ENCODE measurements at places on chromosomes 5 and 9.

- no peak for DNase-seq
These were observed 30.5 kb downstream of the ZNF618 start for GRCh38 chr9:113906411-113907110.

GRCh38 chr5:110354311-110354710, 372.2 kb downstream of the TMEM232 start:
- DNase-seq = no peak

GRCh38 chr5:178206166-178207101, 2.1 kb downstream of the HNRNPAB start:
- no peak for DNase-seq

- no peak for DNase-seq
These were observed 25.6 kb upstream of the GTF3C5 start for GRCh38 chr9:133004999-133005760.

- DNase-seq = no peak
These were observed 109.8 kb downstream of the GALNT10 start for GRCh38 chr5:154300207-154300883.

- no peak for DNase-seq
These were observed 418.3 kb downstream of the HCN1 start for GRCh38 chr5:45277860-45278259.

DNA sequence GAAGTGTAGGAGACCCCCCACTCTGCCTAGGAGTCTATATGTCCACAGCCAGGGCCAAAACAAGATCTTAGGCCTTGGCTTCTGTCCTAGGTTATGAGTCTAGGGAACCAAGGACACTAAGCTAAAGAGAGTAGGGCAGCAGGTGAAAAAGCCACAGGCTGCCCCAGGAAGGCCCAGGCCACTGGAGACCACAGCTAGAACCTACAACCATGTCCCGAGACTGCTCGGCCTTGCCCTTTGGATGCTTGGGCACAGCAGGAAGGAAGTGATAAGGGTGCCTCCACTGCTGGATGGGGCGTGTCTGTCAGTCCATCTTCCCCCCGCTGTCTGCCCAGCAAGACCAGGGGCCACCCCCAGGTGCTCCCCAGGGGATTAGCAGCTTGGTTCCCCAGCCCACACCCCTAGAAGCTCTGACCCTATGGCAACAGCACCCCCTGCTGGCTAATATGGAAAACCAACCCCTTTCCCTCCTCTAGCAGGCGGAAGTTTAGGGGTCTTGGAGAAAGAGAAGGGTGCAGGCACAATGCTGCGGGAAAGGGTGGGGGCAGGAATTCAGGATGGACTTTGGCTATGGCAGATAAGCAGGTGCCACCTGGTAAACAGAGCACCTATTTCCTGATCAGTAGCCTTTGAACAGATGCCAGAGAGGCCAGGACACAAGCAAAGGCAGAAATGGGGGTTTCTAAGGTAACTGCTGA, 10.5 kb upstream of the IRF1 start:
- DNase-seq = peak; percentile 72

- no peak for DNase-seq
These were observed 473.2 kb downstream of the ENC1 start for GRCh38 chr5:74167206-74167929.

GRCh38 chr5:89313804-89314588, 431.0 kb upstream of the MEF2C start:
- DNase-seq = no peak

- no peak for DNase-seq
These were observed 3.2 kb upstream of the TMEM268 start for GRCh38 chr9:114607671-114608524.

GRCh38 chr5:132238169-132238744, 10.6 kb upstream of the P4HA2 start:
- DNase-seq = peak; percentile 73

GRCh38 chr9:89410641-89411350, 87.1 kb downstream of the SEMA4D start:
- no peak for DNase-seq

DNA sequence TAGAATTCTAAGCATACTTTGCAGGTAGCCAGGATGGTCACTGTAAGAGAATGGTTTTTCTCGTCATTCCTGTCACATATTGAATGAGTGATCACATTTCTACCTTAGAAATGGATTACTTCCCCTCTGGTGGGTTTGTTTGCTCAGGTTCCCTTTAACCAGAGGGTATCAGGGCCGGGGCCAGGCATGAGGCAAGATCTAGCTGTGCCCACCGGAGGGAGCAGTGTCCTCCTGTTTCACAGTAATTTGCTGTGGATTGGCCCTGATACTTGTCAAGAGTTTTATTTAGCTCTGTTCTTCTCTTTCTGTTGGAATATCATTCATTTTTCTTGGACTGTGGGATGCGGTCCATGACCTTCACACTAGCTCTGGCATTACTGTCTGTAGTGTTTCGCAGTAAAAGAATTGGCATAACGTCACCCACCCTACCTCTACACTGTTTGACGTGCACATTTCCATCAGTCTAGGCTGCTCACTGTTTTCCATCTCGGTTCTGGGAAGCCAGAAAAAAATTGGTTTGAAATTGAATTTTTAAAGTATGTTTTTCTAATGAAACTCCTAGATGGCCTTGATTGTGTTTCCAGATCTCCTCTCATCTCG, 42.4 kb upstream of the ZBED3 start:
- no peak for DNase-seq

DNA sequence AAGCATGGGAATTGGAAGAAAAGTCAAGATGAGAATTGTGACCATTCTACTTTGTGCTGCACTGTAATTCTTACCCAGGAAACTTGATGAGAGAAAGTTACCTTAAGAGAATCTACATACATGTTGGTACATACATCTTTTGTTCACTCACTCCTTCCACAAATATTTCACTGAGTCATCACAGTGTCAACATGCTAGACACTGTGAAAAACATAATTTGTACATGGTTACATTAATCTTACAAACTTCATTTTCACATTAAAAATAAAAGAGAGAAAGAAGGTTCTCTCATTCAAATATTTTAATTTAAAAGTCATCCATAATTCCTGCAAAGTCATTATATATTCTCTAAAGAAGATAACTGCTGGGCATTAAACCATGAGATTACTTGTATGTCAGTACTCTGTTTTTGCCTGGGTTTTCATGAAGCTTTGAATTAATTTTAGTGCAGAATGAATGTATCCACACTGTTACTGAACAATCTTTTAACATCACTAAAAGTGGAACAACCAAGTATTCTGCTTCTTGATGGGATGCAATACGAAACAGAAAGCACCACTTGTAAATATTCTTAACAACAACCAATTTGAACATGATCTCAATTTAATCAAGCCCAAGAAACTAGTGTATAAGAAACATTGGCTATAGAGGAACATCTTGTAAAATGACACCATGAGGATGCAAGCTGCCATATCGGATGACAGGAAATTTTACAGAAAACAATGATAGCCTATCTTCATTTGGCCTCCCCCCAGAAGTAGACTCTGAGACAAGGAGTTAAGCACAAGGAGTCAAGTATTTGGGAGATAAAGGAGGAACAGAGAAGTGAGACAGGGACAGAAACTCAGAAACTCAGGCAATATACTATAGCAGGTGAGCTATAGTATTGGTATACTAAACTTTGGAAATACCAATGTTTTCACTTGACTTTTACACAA, 28.4 kb downstream of the ERP44 start:
- no peak for DNase-seq

- no peak for DNase-seq
These were observed 48.3 kb upstream of the TRAF1 start for GRCh38 chr9:120974921-120975320.

DNA sequence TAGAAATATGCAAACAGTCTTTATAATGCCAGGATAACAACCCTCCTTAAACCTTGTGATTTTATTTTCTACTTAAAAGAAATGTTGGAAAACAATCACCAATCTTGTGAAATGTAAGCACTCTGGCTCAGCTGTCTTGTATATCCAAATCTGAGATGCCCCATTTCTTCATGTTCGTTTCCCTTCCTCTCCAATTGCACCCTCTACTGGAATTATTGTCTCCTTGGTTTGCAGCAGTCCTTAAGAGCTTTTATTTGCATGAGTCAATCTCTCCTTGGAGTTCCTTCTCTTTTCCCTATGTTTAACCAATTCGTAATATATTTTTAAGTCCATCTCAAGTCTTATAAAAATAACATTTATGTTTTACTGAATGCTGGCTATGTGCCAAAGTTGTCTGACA, 362.0 kb upstream of the CDH10 start:
- DNase-seq = no peak

- DNase-seq = no peak
These were observed 33.4 kb upstream of the CDC42SE2 start for GRCh38 chr5:131230406-131230805.

GRCh38 chr5:175738126-175738525, 80.3 kb downstream of the HRH2 start:
- no peak for DNase-seq

DNA sequence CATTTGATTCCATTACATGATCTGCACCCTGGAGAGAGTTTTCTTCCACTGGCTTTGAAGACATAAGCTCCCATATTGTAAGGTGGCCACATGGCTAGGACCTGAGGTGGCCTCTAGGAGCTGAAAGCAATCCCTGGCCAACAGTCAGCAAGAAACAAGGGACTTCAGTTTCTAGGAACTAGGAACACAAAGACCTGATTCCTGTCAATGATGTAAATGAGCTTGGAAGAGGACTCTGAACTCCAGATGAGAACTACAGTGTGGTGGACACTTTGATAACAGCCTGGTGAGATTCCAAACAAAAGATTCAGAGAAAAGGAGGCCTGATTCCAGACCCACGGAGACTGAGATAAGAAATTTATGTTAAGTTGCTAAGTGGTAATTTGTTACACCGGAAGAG, 129.0 kb downstream of the MCTP1 start:
- DNase-seq = no peak

DNA sequence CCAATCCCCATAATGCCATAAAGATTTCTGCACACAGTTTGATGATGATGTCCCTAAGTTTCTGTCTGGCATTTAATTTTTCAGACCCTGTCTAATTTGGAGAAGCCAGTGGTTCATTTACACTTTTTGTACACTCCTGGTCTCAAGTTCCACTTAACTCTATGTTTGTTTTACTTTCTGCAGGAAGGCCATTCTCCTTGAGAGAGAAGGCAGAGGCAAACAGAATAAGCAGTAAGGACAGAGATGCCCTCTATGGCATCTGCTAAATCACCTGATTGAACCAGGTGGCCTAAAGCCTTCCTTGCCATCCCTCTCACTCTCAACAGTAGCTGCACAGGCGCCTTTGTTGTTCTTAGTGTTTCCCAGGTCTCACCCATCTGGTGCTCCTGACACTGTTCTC, 86.1 kb upstream of the LRRTM2 start:
- no peak for DNase-seq

DNA sequence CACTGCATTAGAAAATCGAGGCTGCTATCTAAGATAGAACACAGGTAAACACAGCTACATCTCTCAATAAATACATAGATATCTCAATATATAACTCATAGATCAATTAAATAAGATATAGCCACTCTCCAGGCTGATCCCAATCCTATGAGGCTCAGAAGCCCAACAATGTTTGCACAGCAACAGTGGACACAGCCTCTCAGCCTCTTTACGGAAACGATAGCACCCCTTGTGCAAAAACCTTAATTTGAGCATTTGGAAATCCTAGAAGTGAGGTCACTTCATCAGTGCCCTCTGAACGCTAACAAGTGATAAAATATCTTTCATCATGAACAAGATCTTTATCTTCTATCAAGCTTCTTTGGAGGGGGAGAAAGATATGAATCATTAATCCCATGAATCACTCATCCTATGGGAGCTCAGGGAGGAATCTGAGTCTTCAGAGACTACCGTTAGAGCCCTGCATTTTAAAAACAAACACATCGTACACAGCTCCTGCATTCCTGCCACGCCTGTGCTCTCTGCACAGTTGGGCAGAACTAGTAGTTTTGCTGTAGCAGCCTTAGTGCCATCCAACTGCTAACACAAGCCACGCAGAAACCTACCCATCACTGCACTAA, 71.4 kb downstream of the MED27 start:
- no peak for DNase-seq

- no peak for DNase-seq
These were observed 39.8 kb downstream of the LAMC3 start for GRCh38 chr9:131048820-131049219.
